ENCODE measurements at places on chromosomes 1 and 21. TPM values are rescaled to one million over a fixed set of nuclear protein-coding genes. Genes with fewer than 3 reads are reported as not detected.

DNA sequence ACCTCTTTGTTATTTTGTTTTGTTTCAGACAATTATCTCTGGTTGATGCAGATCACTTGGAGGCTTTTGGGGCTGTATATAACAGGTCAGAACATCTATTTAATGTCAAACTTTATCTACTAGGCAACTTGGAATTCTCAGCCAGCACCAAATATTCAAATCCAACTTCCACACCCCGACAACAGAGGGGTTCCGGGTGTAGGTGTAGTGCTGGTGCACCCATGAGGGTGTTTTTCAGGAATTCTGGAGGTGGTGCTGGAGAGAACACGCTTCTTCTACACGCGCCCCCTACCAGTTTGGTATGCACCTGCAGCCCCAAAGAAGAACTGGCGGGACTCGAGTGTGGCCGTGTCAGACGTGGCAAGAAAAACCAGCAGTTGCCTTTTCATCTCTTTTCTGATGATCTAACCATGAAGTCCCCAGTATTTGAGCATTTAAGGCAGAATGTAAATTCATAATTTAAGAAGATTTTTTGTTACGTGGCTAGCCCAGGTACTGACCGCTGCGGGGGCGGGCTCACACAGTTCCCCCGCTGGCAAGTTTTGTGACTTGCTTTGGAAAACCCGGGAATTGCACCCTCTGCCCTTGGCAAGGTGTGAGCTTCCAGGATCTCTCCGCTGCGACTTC is 462 bp upstream of the TLCD4 start:
- H3K27ac ChIP-seq = no peak overlapping the region
- H3K4me1 ChIP-seq = peaks cover 15% of the 10 kb centered on the region
- H3K36me3 ChIP-seq = no peaks in the 10 kb centered on the region
- H3K4me3 ChIP-seq = peak overlapping the region; percentile 67

DNA sequence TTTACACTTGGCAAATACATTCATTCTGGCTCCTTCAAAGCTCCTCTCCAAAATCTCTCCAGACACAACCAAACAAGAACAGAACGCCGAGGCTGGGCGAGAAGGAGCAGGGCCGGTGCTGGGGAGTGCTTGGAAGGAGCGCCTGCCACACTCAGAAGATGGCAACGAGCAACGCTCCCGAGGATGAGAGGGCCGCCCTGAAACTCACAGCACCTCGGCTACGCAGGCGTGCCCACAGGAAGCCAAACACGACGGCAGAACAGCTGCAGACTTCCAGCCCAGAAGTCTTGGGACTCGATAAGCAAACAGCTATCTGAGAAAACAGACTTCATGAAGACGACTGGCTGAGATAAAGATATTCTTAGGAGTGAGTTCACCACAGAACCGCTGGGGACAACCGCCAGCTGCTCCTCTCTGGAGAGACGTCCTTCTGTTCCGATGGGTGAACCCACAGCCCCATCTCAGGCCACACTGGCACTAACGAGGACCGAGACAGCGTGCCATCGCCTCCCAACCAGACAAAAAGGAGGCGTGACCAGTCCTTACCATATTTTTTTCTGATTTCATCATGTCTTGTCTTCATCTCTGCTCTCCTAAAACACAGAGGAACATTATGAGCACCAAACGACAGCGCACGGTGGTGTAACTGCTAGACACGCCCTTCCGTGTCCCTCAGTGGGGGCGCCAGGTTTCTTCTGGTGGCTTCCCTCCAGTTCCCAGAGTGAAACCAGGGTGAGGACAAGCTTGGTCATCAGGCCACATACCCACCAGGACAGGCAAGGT is 18.6 kb downstream of the PTTG1IP start:
- no peak overlapping the region for H3K27ac ChIP-seq
- H3K36me3 ChIP-seq = peaks cover 88% of the 10 kb centered on the region
- H3K4me3 ChIP-seq = no peak overlapping the region
- peaks cover 2% of the 10 kb centered on the region for H3K4me1 ChIP-seq
- DNase-seq = no peak
- H3K27me3 ChIP-seq = no peaks in the 10 kb centered on the region

The PLA2G2F gene
- not detected for total RNA-seq

The MMEL1 gene
- total RNA-seq = 0.79 TPM

The NMNAT2 gene
- total RNA-seq = not detected

GRCh38 chr1:966704-967300 is 520 bp downstream of the PLEKHN1 start:
- H3K36me3 ChIP-seq = no peaks in the 10 kb centered on the region
- no peak overlapping the region for H3K4me3 ChIP-seq
- H3K4me1 ChIP-seq = peaks cover 21% of the 10 kb centered on the region
- H3K27me3 ChIP-seq = no peaks in the 10 kb centered on the region
- H3K27ac ChIP-seq = peak overlapping the region; percentile 68

- peaks cover 85% of the 10 kb centered on the region for H3K36me3 ChIP-seq
- H3K4me3 ChIP-seq = no peak overlapping the region
- DNase-seq = no peak
- H3K27me3 ChIP-seq = no peaks in the 10 kb centered on the region
- H3K27ac ChIP-seq = no peak overlapping the region
Measured at GRCh38 chr1:156320560-156320959, 17.5 kb downstream of the CCT3 start.
